ENCODE measurements at places on chromosomes 12 and 14.

- no peak for DNase-seq
These were observed 19.4 kb upstream of the LRRC9 start for GRCh38 chr14:59900556-59900955.

DNA sequence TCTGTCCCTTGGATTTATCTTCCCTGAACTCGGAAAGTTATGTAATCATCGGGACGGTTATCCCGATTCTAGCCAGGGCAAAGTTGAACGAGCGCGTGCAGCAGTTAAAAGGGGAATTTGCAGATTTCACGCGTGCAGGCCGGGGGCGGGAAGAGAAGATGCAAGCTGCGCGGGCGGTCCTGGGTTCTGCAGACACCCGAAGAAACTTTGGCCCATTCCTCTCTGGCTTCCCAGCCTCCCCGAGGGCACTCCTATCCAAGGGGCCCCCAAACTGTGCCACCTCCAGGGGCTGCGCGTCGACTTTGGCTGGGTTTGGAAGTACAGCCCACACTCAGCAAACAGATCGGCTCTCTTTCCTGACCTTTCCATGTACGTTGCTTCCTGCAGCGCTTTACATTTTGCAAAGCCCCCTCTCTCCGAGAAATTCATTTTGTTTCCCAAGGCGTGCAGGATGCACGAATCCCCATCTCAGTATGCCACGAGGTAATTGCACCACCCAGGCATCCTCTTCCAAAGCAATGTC is 941 bp upstream of the PPP1CC start:
- no peak for DNase-seq

DNA sequence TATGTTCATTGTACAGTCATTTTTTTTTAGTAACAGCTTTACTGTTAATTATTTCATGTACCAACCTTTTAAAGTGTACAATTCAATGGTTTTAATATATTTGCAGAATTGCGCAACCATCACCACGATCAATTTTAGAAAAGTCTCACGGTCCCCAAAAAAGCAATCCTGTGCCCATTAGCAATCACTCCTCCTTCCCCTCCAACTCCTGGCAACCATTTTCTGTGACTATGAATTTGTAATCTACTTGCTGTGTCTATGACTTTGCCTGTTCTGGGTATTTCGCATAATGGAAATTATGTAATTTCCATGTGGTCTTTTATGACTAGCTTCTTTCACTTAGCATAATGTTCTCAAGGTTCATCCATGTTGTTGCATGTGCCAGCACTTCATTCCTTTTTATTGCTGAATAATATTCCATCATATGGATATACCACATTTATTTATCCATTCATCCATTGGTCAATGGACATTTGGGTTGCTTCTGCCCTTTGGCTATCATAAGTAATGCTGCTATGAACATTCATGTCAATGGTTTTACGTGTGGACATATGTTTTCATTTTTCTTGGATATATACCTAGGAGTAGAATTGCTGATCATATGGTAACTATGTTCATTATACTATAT is 9.9 kb downstream of the KICS2 start:
- DNase-seq, result no peak

DNA sequence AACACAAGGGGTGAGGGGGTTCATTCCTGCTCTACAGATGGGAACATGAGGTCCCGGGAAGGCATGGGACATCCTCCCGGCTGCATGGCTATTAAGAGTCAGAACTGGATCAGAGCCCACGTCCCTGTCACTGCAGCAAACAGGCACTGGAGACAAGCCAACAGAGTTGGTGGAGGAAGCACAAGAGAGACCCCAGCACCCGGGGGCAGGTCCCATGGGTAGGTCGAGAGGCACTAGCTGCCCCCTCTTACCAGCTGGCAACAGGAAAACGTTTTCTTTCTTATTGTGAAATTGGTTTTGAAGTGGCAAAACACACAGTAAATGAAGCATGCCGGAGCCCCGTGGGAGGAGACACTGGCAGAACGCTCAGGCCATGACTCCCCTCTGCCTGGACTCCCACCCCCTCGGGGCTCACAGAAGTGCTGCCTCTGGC is 43.6 kb downstream of the SYNE3 start:
- no peak for DNase-seq

- no peak for DNase-seq
These were observed 181.2 kb upstream of the NRXN3 start for GRCh38 chr14:77988970-77989369.

DNA sequence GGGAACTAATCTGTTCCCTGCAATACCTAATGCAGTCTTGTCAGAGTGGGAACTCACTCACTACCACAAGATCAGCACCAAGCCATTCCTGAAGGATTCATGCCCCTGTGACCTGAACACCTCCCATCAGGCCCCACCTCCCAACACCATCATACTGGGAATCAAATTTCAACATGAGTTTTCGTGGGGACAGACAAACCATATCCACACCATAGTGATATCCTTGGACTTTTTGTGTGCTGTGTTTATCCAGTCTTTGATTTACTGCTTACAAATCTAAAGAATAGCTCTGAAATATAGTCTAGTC is 243.5 kb downstream of the FBXL14 start:
- DNase-seq, result no peak

DNA sequence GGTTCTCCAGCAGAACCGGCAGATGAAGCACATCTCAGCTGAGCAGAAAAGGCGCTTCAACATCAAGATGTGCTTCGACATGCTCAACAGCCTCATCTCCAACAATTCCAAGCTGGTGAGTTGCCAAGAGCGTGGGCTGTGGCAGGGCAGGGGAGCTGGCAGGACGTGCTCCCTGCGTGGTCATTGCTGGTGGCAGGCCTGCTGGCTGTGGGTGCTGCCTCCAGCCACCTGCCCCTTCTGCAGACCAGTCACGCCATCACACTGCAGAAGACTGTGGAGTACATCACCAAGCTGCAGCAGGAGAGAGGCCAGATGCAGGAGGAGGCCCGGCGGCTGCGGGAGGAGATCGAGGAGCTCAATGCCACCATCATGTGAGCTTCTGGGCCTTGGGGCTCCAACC is 35.8 kb downstream of the IL31 start:
- no peak for DNase-seq

- DNase-seq, result peak; percentile 36
These were observed 26.2 kb upstream of the CHPT1 start for GRCh38 chr12:101671157-101671791.

GRCh38 chr12:57568838-57569237 is 19.0 kb downstream of the KIF5A start:
- no peak for DNase-seq

GRCh38 chr12:53530920-53531319 is 23.6 kb upstream of the NPFF start:
- no peak for DNase-seq

- DNase-seq, result no peak
These were observed 176.5 kb downstream of the ZFP36L1 start for GRCh38 chr14:68616221-68616902.

- DNase-seq, result no peak
These were observed 3.0 kb upstream of the CRACR2A start for GRCh38 chr12:3755898-3756297.

- DNase-seq, result no peak
These were observed 13.5 kb downstream of the WNK1 start for GRCh38 chr12:765840-766239.

GRCh38 chr12:94277426-94278000 is 129.1 kb downstream of the PLXNC1 start:
- DNase-seq, result no peak

DNA sequence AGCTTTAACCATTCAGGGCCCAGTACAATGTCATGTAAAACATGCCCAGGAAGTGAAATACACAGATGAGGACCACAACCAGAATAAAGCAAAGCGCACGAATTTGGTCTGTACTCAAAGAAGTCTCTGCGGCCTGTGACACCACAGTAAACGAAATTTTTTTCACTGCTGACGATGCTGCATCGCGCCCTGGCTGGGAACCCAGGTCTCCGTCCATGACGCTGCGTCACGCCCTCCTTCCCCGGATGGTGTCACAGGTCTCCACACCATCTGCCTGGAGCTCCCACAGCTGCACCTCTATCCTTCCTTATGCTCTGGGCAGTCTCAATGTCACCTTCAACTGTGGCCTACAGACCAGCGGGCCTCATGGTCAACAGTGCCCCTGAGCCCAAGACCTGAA is 17.8 kb downstream of the ANKLE2 start:
- no peak for DNase-seq

DNA sequence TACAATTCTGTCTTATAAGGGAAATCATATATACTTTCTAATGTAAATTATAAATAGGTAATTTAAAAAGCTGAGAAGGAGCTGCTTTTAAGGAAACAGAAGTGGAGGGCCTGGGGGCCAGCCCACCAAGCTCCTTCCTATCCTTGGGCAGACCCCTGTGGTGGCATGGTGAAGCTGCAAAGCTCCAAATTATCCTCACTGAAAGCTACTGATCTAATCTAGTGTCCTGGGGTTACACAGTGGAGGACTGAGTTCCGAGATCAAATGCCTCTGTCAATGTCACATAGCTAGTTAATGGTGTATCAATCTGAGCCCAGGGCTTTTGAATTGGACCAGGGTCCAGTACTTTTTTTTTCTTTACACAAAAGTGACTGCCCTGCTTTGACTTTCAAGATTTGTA is 355.4 kb downstream of the CEP128 start:
- no peak for DNase-seq

- DNase-seq, result no peak
These were observed 463.9 kb downstream of the BTG1 start for GRCh38 chr12:91681751-91682150.

DNA sequence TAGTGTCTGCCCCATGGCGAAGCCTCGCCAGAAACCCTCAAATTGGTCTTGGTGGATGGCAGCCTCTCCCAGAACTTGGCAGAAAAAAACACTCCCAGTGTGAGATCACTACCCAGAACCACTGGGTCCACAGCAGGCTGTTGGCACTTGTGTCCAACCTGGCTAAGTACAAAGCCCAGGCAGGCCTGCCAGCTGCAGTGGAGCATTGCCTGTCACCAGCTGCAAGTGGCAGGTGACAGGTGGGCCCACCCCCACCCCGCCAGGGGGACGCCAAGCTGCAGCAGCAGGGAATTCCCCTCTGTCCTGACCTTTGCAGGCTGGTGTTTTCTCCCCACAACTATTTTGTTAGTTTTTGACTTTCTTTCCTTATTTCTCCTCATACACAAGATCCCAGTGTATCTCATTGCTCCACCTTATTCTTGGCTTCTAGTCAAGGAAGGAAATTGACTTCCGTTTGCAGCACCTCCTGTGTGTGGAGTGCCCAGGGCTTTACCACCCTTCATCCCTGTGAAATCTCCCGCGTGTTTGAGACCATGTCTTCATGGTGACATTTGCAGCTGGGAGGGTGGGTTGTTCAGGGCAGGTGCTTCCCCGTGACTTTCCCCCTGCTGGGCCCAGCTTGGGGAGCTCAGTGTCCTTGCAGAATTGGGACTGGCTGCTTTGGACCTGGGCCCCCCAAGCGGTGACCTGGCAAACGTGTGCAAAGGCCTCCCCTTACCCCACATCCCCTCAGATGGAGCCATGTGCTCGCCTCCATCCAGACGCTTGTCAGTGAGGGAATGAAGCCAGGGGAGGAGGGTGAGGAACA is 73.8 kb upstream of the RIN3 start:
- no peak for DNase-seq

GRCh38 chr12:67720351-67720856 is 71.9 kb downstream of the DYRK2 start:
- DNase-seq, result no peak

DNA sequence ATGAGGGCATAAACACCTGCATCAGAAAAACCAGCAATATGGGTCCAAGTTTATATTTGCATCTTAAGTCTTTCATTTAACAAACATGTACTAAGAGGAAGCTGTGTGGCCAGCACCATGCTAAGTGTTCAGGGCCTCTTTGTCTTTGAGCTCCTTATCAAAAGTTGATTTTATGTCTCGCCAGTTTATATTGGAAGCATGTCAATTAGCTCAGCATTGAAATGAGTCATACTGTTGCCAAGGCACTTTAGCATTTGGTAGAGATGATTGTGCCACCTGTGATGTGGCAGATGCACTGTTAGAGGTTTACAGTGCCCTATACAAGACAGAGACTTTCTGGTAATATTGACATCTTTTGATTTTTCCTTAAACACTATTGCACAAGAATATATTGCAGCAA is 68.5 kb downstream of the BHLHE41 start:
- no peak for DNase-seq

Measured in GM12878 (cell line).